ENCODE measurements at places on chromosomes 7 and 10.

DNA sequence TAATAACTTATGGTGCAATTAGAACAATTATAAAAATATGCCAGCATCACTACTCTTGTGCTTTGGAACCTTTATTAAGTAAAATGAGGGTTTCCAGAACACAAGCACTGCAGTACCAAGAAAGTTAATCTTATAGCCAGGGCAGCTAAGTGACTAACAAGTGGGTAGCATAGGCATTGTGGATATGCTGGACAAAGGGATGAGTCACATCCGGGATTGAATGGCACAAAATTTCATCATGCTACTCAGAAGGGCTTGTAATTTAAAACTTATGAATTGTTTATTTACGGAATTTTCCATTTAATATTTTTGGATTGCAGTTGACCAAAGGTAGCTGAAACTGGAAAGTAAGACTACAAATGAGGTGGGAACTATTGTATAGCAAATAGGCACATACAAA, 250.6 kb downstream of the C7orf25 start:
- DNase-seq = no peak

GRCh38 chr7:115851291-115851690, 179.3 kb downstream of the TFEC start:
- DNase-seq = peak; percentile 36

GRCh38 chr10:110414548-110415309, 83.0 kb upstream of the DUSP5 start:
- peak; percentile 96 for DNase-seq

GRCh38 chr7:115033917-115034459, 112.1 kb downstream of the MDFIC start:
- no peak for DNase-seq

DNA sequence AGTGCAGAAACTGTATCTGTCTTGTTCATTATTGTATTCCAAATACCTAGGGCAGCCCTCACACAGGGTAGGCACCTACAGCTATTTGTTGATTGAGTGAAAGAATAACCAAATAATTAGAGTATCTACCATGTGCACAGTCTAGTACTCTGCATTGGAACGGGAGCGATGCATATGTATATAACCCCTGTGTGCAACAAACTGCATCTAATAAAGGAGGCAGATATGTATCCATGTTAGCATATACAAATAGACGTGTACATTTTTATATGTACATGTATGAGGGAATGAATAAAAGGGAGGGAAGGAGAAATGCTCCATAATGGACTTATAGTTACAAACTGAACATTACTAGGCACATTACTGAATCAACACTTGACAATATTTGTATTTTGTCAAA, 191.3 kb upstream of the PTPRZ1 start:
- no peak for DNase-seq

DNA sequence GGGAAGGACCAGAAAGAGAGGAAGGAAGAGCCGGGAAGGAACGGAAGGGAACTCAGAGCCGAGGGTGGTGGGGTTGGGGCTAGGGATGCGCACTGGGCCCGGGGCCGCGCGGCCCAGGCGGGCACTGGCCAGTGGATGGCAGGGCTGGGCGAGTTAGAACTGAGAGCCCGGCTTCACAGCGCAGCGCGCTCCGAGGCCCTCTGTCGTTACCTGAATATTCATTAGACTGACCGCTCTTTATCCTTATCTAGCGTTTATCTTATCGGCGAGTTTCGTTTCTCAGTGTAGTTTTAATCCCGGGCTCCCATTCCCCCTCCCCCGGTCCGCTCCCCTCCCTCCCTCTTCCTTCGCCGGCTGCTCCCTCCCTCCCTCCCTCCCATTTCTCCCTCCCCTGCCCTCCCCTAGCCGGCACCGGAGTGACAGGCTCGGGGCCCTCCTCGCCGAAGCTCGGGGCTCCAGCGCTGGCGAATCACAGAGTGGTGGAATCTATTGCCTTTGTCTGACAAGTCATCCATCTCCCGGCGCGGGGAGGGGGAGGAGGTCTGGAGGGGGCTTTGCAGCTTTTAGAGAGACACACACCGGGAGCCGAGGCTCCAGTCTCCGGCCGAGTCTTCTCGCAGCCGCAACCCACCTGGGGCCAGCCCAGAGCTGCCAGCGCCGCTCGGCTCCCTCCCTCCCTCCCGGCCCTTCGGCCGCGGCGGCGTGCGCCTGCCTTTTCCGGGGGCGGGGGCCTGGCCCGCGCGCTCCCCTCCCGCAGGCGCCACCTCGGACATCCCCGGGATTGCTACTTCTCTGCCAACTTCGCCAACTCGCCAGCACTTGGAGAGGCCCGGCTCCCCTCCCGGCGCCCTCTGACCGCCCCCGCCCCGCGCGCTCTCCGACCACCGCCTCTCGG, at the start of gene PAX2:
TSS of gene PAX2 (plus strand) at position 596 of the 895 bp plus-strand sequence. CDS start 679 bp downstream, outside the sequence.
- DNase-seq = no peak

DNA sequence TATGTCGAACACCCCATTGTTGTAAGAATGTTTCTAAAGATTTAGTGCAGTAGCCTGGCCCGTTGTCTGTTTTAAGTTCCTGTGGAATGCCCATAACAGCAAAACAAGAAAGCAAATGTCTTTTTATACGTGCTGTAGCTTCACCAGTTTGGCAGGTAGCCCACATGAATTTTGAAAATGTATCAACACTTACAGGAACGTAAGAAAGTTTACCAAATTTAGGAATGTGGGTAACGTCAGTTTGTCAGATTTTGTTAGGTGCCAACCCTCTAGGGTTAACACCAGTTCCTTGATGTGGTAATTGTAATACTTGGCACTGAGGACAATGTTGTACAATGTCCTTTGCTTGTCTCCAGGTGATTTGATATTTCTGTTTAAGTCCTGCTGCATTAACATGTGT, 3.2 kb upstream of the GIMAP4 start:
- peak; percentile 68 for DNase-seq

DNA sequence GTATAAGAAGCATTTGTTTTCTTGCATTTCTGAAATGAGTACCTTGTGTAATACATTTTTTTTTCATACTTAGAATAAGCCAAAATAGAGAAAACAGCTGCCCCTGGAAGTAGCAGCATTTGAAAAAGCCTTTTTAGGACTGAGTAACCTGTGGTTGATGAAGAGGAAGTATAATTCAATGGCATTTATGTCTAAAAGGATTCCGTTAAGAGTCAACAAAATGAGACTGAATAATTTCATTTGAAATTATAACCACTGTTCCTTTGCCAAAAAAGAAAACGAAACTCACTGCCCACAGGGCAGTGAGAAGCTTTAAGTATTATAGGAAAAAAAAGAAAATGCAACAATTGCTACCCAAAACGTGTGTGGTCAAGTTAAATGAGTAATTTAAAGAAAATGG, 705.6 kb upstream of the PHF14 start:
- no peak for DNase-seq

DNA sequence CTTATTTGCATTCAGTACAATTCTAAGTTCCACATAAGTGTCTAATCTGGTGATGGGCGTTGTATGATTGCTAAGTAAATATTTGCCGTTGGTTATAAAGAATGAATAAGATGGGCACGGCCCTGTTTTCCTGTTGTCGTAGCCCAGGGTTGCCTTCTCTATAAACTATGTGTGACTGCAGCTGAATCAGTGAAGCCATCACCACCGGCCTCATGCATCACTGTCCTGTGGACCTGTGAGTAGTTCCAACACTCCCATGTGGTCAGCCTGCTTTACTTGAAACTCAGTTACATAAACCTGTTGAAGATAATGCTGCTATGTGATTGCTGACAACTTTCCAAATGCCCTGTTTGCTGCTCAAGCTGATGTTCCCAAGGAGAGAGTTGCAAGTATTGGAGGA, 21.6 kb upstream of the KLF6 start:
- no peak for DNase-seq

GRCh38 chr7:69373171-69374043, 224.9 kb upstream of the AUTS2 start:
- DNase-seq = no peak

DNA sequence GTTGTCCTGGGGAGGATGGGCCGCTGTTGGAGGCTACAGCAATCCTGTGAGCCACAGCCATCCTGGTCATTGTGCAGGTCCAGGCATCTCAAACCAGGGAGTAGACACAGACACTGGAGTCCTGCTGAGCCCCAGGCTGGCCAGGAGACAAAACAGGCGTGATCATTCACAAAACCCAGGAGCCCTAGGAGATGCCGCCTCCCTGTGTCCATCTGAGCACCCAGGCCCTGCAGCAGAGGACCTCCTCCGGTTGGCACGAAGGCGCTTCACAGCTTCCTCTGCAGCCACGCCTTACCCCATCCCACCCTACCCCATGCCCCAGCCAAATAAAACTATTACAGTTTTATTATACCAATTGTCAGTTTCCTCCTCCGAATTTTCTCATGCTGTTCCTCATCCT, 183.6 kb downstream of the PLXNA4 start:
- no peak for DNase-seq

- DNase-seq = no peak
These were observed 194.1 kb upstream of the MTPN start for GRCh38 chr7:136171233-136171632.

- no peak for DNase-seq
These were observed 152.3 kb upstream of the STEAP4 start for GRCh38 chr7:88458946-88459345.

DNA sequence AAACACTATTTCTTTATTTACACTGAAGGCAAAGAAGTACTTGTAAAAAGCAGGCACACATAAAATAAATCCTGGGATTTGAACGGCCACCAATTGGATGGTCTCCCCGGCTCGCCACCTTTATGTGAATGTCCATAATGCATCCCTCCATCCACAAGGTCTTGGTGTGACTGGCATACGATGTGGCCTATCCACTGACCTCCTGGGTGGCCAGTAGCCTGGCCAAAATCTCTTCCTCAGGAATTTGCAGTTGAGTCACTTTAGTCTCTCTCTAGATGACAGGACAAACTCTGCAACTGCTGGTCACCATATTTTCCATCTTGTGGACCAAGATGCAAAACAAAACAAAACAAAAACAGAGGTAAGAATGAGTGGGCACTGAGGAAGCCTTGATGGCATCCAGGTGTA, 39.1 kb downstream of the CDK1 start:
- DNase-seq = no peak

DNA sequence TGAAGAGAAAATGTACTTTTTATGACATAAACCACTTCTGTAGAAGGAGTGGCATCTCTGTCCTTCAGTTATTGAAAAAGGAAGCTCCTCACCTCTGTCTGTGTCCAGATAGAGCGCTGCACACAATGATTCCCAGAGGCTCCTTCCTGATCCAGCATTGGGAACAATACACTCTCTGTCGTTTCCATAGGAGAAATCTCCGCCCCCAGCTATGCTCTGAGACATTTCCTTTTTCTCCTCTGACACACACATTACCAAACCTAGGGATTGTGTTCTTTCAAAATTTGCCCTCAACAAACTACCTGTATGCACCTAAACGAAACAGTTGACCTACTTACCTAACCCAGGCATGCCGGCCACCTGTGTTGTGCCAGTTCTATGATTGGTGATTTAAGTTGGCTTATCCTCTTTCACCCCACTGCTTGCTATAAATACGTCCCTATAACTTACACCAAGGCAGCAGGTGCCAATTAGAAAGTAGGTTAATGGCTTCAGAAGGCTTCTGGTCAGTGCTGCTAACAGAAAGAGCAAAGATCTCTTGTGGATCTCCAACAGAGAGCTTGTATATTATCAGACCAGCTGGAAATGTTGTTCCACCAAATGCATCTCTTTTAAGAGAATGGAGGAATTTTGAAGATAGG, 140.1 kb upstream of the JCAD start:
- DNase-seq = no peak

DNA sequence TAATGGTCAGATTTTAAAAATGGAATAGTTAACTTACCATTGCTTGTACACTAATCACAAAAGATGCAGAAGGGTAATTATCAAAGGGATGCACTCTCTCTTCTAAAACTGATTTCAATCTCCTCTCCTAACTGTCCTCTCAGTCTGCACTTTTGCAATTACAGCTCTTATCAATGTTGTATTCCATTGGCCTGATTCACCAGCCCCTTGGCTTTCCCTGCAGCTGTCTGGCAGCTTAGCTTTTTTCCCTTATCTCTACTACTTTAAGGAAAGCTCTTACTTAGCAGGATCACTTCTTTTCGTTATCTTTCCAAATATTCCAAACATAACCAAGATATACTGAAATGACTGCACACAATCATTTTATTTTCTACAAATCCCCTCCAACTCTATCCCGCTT, 448.8 kb downstream of the GRM8 start:
- no peak for DNase-seq

GRCh38 chr10:49398986-49399385, 3.1 kb upstream of the DRGX start:
- no peak for DNase-seq

DNA sequence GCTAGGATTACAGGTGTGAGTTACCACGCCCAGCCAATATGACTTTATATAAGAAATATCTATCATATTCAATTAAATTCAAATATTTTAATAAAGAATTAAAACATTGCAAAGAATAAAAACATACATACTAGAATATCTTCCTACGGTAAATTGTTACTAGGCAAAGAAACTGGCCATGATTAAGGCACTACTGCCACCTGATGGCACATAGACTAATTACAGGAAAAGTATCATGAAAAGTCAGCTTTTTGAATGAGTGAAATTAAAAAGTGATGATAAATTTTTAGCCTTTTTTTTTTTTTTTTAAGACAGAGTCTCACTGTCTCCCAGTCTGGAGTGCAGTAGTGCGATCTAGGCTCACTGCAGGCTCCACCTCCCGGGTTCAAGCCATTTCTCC, 30.9 kb downstream of the MRPS33 start:
- peak; percentile 5 for DNase-seq

DNA sequence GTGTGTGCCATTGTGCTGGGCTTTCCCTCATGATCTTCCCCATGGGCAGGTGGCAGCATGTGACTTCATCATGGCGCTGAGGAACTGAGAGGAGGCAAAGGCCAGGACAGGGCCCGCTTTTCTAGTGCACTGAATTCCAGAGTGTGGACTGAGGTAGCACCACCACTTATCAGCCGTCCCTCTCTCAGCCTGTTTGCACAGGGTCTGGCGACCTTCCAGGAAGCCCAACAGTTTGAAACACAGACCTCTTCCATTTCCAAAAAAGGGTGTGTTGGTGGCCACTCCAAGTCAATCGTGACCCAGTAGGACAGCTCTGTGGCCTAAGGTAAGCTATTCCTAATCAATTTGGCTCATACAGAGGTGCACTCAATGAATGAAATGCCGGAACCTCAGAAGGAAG, 4.4 kb downstream of the DNAJC30 start:
- no peak for DNase-seq

- no peak for DNase-seq
These were observed 29.9 kb upstream of the PBLD start for GRCh38 chr10:68362590-68362989.

DNA sequence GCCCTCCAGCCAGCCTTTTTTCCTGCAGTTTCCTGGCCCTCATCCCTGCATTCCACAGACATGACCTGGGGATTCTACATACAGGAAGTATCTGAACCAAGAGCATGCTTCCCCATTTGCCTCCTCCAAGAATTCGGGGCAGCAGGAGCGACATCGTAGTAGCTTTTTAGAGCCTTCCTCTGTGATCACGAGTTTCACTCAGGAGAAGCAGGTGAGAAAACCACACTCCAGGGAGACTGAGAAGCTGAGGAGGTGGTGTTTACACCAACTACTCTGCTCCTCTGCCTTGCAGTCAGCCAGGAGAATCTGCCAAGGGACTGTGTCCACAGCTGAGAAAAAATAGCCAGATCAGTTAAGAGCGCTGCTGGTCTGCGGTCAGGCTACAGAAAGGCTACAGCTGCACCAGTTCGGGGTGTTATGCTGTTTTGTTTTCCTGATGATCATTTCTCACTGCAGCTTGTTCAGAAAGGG, 54.1 kb downstream of the HSPA12A start:
- no peak for DNase-seq
